ENCODE measurements at places on chromosomes 4 and X.

DNA sequence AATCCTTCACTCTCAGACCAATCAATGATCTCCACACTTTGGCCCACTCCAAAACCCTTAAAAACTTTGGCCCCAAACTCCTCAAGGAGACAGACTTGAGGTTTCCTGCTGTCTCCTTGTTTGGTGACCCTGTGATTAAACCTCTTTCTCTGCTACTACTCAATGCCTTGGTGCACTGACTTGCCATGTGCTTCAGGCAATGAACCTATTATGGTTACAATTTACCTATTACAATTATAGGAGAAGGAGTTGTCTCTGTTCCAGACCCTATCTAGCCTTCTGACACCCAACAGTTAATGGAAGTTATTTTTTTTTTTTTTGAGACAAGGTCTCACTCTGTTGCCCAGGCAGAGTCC is 263.1 kb downstream of the STIM2 start:
- no peak for DNase-seq

DNA sequence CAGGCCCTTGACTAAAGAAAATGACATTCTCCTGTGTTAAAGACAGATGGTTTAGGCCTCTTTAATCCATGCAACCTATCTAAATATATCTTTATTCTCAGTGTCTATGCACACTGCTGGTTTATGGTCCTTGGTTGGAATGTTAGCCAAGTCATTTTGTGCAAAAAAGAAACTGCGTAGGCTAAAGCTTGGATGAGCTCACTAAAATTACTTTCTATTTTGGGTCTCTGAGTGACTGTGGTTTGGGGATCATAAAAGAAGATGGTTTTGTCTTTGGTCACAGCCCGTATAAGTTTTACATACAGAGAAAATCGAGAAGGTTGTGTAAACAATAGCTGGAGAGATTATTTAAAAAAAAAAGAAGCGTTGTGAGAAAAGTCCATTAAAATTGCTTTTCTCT is 443.6 kb downstream of the UBE2NL start:
- no peak for DNase-seq

- no peak for DNase-seq
These were observed 57.7 kb downstream of the NEIL3 start for GRCh38 chr4:177367336-177367735.

DNA sequence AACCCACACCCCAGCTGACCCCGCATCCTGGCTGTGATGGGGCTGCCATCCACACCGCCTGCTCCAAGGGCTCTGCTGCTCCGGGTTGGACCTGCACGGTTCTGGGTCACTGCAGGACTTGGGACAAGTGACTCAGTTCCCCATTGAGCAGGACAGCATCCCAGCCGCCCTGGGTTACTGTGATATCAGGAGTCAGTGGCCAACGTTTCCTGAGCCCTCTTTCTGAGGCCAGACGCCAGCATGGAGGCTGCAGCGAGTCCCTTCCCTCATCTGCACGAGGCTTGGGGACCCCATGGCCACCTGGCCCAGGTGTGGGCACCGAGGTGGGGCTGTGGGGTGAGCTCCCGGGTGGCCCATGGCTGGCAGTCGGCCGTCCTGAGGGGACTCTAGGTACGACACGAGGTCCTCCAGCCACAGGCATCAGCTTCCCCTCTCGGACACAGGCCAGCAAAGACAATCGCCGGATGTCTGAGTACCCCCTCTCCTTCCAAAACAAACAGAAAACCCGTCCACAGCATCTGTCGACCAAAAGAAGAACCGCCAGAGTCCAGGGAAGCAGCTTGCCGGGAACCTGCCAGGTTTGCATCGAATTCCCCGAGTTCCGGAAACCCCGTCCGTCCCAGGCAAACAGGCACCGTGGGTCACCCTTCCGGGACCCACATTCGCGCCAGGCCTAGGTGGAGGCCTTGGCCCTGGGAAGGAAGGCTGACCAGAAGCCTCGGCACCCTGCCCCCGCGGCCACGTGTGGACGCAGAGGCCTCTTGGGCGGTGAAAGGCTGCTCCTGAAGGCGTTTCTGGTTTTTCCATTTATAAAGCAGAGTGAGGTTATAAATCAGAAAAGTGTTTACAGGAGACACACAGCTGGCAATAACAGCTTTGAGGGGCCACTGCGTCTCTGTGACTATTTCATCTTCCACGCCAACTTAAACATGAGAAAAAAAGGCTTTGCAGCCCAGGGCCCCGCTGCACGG is 136.0 kb downstream of the FAM53A start:
- DNase-seq: no peak

- no peak for DNase-seq
These were observed 79.1 kb downstream of the TRAPPC11 start for GRCh38 chr4:183738081-183738673.

- peak; percentile 86 for DNase-seq
These were observed at the start of gene KLF3 for GRCh38 chr4:38663801-38664705. Gene KLF3 (plus strand): TSS chr4:38664199. CDS start chr4:38680626, 16,427 bp downstream.

DNA sequence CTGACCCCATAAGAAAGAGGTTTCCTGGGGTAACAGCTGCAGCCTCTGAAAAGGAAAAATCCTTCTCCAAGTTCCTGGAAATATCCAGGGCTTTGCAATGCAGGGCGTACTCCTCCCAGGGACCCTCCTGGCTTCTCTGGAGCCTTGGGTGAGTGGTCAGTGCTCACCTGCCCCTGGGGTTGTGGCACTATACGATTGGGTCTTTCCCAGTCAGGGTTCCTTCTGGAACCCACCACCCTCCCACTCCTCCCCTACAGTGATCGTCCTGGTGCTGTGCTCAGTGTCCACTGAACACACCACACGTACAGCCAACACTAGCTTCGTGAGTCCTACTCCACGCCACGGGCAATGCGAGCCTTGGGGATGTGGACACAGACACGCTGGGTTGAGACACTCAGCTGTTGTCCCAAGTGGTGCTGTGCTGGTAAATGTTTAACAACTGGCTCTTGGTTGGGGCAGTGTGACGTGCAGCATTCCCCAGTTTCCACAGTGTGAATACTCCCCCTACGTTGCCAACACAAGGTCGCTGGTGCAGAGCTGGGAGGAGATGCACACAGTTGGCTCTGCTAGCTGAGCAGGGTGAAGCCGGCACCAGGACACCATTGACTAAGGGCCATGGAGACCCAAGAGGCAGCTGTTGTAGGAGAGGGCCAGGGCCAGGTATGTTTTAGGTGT is 65.4 kb downstream of the HTRA3 start:
- DNase-seq: no peak

DNA sequence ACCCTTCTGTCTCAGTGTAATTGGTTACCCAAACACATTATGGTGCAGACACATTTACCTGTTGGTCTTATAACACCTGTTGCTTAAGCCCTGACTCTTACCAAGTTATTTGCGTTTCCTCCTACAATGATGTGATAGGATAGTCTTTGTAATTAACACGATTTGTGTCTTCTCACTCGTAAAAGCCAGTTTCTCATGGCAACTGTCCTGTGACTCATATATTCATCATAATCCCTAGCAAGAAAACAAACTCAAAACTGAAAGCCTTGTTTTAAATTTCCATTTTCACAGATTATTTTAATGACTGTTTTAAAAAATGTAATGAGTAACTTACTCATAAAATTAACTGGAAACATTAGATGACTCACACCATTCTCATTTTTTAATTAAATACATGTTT is 495.2 kb downstream of the NLGN4X start:
- DNase-seq: no peak

DNA sequence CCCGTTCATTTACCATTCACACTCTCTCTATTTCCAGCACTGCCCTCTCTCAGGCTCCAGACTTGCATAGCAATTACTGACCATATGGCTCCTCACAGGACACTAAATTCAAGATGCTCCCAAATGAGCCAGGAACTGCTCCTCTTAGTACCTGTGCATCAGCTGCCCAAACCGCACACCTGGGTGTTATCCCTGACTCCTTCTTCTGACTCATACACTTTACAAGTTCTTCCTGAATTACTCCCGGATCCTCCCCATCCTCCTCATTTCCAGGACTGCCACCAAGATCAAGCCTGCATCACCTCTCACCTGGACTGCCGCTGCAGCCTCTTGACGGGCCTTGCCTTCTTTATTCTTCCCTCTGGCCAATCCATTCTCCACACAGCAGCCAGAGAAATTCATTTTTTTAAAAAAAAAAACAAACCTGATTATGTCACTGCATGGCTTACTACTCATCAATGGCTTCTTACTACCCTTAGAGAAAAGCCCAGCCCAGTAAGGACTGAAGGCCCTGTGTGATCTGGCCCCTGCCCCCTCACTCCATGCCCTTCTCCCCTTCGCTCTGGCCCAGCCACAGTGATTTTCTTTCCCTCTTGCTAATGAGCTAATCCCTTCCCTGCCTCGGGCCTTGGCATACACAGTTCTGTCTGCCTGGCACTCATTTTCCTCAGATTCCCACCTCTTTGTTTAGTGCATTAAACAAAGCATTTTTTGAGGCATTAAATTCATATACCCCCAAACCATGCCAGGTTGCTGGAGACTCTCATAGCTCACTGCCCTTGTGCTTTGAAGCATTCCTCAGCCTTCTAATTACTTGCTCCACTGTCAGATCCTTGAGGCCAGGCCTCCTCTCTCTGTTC is 92.0 kb downstream of the PDGFRA start:
- no peak for DNase-seq

- DNase-seq: no peak
These were observed 5.8 kb downstream of the SRPX2 start for GRCh38 chrX:100649550-100650356.
